ENCODE measurements at places on chromosomes 12 and 14. TPM values are rescaled to one million over a fixed set of nuclear protein-coding genes. Genes with fewer than 3 reads are reported as not detected.

The TMEM119 gene
- not detected for total RNA-seq

The RBM19 gene
- total RNA-seq = 66.9 TPM

The DPPA3 gene
- not detected for total RNA-seq

The TMEM63C gene
- total RNA-seq = 3.6 TPM

The PMCH gene
- not detected for total RNA-seq

The POTEM gene
- not detected for total RNA-seq

The SIX4 gene
- not detected for total RNA-seq

The ASPG gene
- total RNA-seq = not detected
